ENCODE measurements at places on chromosomes 7 and 10.

DNA sequence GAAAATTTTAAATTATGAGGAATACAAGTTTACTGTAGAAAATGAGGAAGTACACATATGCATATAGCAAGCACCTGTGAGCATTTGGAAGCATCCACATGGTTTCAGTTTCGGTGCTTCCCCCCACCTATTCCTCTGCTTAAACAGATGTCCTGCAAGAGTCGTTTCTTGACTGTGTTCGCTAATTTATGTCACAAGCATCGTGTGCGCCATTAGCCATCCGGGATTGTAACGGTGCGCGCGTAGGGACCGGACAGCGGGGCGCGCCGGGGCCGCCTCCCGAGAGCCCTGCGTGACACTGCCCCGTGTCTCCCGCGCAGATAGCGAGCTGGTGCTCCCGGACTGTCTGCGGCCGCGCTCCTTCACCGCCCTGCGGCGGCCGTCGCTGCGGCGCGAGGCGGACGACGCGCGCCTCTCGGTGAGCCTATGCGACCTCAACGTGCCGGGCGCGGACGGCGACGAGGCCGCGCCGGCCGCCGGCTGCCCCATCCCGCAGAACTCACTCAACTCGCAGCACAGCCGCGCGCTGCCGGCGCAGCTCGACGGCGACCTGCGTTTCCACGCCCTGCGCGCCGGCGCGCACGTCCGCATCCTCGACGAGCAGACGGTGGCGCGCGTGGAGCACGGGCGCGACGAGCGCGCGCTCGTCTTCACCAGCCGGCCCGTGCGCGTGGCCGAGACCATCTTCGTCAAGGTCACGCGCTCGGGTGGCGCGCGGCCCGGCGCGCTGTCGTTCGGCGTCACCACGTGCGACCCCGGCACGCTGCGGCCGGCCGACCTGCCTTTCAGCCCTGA lies 90.9 kb downstream of the NEURL1 start:
- DNase-seq: no peak

GRCh38 chr10:87661861-87662785 lies 2.4 kb downstream of the PAPSS2 start:
- no peak for DNase-seq

- DNase-seq: peak; percentile 38
Observed at GRCh38 chr10:61464461-61465170, 11.4 kb upstream of the TMEM26 start.

- DNase-seq: no peak
Observed at GRCh38 chr7:101255796-101256195, 10.9 kb upstream of the FIS1 start.

DNA sequence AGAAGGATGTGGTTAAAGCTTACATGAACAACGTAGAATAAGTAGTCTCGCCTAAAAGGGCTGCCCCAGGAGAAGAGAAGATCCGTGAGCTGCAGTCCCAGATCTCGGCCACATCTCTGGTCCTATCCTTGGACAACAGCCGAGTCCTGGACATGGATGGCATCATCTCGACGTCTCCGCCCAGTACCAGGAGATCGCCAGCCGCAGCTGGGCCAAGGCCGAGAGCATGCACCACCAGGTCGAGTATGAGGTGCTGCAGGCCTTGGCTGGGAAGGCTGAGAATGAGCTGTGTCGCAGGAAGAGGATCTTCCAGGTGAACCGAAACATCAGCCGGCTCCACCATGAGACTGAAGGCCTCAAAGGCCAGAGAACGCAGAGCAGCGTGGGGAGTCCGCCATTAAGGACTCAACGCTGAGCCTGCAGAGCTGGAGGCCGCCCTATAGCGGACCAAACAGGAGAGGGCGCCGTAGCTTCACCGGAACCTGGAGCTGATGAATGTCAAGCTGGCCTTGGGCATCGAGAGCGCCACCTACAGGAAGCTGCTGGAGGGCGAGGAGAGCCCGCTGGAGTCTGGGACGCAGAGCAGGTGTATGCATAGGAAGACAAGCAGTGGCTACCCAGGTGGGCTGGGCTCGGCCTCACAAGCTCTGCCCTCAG lies 22.2 kb downstream of the LIPK start:
- no peak for DNase-seq
